ENCODE measurements at places on chromosomes 7 and 10.

DNA sequence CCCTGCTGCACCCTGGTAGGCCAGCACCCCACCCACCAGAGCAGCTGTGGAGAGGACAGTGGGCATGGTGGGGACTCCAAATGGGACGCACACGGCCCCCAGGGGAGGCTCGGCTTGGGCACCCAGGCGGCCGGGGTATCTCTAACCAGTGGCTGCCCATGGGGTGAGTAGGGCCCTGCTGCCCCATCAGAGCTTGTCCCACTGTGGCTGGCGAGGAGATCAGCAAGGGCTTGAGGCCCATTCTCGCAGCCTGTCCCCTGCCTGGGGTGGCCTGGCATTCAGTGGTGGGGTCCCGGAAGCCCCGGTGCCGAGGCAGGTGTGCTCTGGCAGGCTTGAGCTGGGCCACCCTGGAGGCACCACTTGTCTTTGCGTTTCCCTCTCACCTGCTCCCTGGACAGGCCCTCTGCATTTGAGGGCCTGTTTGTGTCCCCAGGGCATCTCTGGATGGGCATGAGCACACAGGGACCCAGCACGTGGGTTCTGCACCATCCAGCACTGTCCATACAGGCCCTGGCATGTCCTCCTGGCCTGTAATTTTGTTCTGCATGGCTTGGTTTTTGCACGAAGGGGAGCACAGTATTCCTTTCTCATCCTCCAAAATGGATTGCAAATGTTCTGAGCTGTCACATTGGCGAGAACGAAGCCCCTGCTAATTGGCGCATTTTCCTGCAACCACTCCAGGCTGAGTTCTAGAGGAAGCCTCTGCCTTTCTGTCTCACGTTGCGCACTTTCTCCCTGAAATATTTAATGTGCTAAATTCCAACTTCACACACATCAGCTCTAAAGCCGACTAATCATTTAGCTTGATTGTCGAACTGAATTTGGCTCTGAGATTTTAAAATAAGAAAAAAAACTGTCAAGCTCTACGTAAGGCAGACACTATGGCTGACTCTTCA, 27.2 kb downstream of the PWWP2B start:
- DNase-seq = no peak

GRCh38 chr10:50346942-50347341, 95.6 kb upstream of the ASAH2 start:
- DNase-seq = no peak

- DNase-seq = no peak
These were observed 220.1 kb downstream of the PPP1R3A start for GRCh38 chr7:113698556-113699220.

- DNase-seq = no peak
These were observed 52.7 kb downstream of the ITGB8 start for GRCh38 chr7:20383351-20383750.

GRCh38 chr7:149884016-149884415, 10.2 kb downstream of the ATP6V0E2 start:
- DNase-seq = no peak

- no peak for DNase-seq
These were observed 752 bp downstream of the LRMDA start for GRCh38 chr10:75432176-75432575.

- DNase-seq = no peak
These were observed 89.2 kb upstream of the FGL2 start for GRCh38 chr7:77288676-77289320.

DNA sequence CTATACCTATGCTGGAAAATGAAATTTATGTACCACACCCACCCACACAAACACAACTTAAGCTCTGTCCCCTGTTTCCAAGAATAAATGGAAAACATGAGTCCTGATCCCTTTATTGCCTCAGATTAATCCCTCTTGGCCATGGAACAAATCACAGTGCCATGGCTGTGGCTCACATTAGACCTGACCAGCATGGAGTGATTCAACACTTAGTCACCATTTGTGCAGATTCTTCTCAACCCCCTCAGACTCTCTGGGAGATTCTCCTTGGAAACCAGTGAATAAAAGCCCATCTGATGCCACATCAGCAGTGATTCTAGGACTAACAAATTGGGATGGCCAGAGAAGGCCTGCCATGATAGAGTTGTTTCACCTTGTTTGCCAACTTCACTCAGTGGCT, 204.4 kb upstream of the TMEM72 start:
- no peak for DNase-seq

DNA sequence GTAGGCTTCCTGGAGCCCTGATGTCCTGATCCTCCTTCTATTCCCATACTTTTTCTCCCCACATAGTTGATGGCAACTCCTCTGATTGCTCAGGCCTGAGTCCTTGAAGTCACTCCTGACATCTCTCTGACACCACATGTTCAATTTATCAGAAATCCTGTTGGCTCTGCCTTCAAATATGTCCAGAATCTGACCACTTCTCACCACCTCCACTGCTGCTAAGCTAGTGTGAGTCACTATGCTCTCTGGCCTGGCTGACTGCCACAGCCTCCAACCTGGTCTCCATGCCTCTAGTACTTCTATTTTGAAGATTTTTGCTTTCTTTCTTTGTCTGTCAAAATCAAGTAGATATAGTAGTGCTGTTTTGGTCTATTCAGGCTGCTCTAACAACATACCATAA, 53.0 kb downstream of the TMEM229A start:
- no peak for DNase-seq

- DNase-seq = no peak
These were observed 588 bp upstream of the PAOX start for GRCh38 chr10:133378251-133379096.

GRCh38 chr10:72616716-72617115, 9.2 kb downstream of the MICU1 start:
- DNase-seq = no peak

- DNase-seq = no peak
These were observed 1.6 kb upstream of the SAMD9 start for GRCh38 chr7:93119191-93119905.

DNA sequence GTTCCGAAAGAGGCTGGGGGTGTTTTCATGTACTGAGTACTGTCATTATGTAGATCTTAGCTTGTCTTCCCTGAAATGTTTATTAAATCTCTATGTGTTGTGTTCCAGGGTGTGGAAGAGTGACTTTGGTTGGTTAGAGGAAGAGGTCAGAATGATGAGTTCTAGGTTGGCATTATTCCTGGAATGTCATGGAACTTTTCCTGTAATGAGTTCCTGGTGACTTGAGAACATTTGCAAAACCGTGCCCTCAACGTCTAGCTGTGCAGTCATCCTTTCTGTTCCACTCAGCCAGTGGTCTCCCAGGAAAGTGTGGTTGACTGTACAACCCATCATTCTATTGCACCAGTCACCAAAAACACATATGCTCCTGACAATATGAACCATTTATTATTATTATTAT, 129.6 kb downstream of the BICC1 start:
- no peak for DNase-seq

GRCh38 chr10:101576211-101576863, 11.7 kb downstream of the POLL start:
- no peak for DNase-seq

DNA sequence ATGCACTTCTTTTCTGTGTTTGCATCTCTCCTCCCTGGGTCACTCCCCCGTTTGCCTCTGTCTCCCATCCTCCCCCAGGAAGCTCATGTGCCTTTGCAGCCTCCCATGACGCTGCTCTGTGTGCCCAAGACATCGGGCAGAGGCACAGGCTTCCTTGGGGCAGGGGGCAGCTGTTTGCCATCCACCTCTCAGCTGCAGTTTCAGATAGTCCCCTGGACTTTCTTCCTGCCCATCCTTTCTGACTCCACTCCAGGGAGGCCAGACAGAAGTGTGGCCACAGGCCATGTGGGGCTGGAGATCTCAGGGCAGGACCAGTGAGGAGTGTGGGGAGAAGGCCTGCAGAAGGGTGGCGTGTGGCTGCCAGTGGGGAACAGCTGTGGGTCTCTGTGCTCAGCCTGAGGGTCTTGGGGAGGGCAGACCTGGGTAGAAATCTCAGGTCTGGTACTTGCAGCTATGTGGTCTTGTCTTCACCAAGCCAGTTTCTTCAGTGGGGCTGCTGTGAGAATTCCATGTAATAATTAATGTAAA, 10.6 kb upstream of the SAMD8 start:
- no peak for DNase-seq

- DNase-seq = no peak
These were observed 4.3 kb downstream of the HNRNPF start for GRCh38 chr10:43404704-43405084.

Data from stimulated activated CD8-positive, alpha-beta memory T cell treated with anti-CD3 and anti-CD28 coated beads, Interleukin-2, amount 100 ng/mL, for 1 hour (primary cell).